Fibroblast of the aortic adventitia (primary cell): ENCODE measurements at places on chromosomes 3 and 15.

DNA sequence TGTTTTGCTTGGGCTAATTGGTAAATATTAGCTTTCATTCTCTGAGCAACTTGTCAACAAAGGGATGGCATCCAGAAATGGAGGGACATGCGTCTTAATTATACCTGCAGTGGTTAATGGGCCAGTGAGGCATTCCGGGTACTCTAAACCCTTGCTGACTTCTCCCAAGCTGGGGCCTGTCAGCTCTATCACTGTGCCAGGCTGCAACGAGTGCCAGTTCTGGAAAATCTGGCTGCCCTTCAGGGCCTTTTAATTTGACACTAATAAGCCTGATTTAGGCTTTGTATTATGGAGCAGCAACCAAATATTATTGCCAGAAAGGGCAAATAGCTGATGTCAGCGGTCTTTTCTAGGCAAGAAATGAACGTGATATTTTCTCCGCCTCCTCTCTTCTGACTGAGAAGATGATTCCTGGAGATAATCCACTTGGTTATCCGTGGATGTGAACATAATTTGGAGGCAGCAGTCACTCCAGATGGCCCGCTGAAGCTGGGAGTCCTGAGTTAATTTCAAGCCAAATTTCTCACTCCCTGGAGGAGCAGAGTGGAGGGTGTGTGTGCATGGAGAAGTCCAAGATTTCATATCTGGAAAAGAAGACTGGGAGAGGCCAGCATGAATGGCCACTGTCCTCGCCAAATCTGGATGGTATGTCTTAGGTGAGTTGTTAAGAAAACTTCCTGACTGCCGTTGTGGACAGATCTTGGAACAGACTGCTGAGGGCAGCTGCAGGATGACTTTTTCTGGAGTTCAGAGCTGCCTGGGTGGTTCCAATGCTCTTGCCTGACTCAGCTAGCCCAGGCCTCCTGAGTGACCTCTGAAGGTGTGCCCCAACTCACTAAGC, 44.4 kb upstream of the PSMD6 start:
- DNase-seq: peak; percentile 63

GRCh38 chr3:81339040-81339845, 422.2 kb downstream of the GBE1 start:
- DNase-seq: peak; percentile 25

DNA sequence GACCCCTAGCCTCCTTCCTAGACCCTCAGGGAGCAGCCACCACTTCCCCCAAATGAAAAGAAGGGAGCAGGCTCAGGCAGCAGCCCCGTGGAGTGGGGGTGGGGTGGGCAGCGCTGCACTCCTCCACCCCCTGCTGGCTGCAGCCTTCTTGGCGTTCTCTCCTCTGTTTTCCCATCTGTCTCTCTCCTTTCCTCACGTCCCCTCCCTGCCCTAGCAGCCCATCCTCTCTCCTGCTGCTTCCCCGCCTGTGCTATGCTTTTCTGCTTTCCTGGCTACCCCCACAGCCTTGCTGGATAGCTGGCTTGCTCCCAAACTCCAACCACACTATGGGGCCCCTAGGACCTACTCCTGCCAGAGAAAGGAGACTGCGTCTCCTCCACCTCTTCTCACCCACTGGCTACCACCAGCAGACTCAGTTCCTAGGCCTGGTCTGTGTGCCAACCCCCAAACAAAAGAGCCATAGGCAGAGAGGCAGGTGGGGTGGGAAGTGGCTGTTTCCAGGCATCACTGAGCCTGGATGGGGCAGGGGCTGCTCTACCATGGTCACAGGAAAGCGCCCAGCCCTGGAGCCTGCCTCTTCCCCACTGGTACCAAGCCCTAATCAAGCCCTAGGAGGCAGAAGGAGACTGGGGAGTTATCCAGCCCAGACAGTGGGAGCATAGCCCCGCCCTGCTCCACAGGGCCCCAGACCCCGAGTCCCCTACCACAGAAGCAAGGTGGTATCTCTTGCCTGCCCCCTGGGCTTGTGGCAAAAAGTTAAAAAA, 3.4 kb upstream of the DISP2 start:
- DNase-seq: peak; percentile 57

DNA sequence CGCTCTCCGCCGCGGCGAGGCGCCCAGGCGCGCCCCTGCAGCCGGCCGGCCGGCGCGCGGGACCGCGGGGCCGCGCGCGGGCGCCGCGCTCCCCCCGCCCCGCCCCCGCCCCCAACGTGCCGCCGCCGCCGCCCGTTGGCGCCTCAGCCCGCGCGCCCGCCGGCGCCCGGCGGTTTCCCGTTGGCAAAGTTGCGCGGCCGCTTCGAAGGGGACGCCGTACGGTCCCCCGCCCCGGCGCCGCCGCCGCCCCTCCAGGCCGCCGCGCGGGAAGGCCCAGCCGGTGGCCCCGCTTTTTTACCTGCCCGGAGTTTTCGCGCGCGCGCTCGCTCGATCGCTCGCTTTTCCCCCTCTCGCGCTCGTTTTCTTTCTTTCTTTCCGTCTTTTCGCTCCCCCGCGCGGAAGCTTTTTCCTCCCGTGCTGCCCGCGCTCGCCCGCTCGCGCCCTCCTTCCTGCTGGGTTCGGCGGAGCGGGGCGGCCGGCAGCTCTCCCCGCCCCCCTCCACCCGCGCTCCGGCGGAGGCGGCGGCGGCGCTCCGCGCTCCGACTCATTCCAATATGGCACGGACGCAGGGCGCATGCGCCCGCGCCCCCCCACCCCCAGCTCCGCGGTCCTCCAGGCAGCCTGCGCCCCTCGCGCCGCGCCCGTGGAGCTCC, at the start of gene SFMBT1:
Gene SFMBT1, minus strand, starts transcription at position 556 of the 653 bp plus-strand sequence. CDS start 76,945 bp downstream, outside the sequence.
- DNase-seq: peak; percentile 34

GRCh38 chr15:99197856-99198255, 51.5 kb downstream of the TTC23 start:
- peak; percentile 1 for DNase-seq

- DNase-seq: peak; percentile 89
These were observed 17.3 kb downstream of the ABHD5 start for GRCh38 chr3:43707998-43708397.

DNA sequence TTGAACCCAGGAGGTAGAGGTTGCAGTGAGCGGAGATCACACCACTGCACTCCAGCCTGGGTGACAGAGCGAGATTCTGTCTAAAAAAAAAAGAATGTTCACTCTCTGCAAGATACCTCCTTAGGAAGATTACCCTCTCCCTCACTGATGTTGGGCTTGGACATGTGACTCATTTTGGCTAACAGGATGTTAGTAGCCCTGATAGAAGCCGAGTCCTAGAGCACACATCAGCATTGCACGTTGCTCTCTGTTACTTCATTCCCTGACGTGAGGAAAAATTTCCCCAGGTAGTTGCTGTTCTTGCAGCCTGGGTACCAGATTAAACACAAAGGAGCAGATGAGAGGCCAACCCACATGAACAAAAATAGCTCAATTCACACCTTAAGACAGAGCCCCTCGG, 78.1 kb upstream of the PRICKLE2 start:
- no peak for DNase-seq

- DNase-seq: no peak
These were observed 28.8 kb downstream of the WHAMM start for GRCh38 chr15:82838096-82838735.

DNA sequence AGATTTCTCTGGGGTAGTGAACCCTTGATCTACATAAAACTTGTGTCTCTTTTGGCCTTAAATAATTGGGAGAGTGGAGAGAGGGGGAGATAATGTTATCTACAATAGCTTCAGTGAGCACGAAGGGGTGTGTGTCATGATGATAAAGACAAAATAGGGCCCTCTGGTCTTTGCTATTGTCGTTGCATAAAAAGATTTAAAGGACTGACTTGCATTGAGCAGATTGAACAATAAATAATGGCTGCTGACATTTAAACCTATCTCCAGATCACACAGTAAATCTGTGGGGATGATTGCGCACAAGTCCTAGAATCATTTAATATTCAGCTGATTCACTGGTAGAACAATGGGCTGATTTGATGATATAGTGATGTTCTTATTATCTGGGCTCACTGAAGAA, 71.3 kb upstream of the GAP43 start:
- DNase-seq: no peak

GRCh38 chr3:197926418-197926817, 23.6 kb upstream of the RPL35A start:
- DNase-seq: no peak

DNA sequence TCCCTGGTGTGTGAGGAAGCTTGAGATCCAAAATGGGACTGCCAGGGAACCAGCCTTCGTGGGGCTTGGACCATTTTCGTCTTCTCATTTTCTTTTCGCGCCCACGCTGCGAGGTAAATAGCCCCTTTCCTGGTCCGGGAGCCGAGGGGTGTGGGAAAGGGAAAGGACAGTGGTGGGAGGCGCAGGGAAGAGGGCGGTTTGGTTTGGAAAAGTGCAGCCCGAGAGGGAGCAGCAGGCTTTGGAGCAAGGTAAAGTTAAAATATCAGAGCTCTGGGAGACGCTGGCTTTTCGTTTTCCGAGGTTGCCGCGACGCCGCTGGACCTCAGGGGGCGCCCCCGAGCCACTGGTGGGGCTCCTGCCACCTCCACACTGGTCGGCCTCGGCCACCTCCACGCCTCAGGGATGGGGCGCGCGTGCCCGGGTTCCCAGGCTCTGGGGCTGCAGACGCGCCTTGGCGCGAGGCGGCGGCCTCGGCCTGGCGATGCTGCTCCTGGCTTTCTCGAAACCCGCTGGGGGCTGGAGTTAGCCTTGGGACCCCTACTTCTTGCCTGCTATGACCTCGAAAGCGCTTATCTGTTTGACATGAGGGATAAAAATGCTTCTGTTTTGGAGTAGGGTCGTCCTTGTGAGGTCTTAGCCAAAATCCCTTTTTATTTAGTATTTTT, 3.2 kb downstream of the PTPRG start:
- peak; percentile 70 for DNase-seq

- no peak for DNase-seq
These were observed 2.3 kb upstream of the CCR8 start for GRCh38 chr3:39327053-39327745.

GRCh38 chr3:53970661-53971060, 79.0 kb upstream of the SELENOK start:
- no peak for DNase-seq

DNA sequence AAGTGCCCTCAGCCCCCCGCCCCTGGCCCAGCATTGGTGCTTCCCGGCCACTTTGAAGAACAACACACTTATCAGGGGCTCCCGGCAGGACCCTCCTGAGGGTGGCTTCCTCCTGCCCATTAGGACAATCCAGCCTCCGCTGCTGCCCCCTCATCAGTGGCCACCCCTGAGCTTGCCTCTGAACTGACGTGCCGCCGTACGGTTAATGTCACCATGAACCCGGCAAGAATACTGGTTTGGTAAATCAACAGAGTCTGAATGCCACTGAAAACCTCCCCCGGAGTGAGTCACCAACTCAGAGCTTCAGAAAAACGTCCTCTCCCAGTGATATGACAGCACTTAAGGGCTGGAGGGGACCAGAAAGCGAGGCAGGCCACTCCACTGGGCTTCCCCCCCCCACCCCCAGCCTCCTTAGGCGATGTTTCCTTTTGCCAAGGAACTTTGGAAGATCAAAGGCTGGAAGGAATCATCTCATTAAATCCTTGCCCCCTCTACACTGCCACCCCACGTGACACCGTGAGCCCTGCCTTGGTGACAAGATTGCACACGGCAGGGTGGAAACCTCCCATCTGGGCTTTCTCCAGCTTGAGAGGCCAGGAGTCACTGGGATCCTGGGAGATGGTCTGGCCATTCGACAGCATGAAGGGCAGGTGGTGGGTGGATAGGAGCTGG, 142.1 kb downstream of the NUP210 start:
- no peak for DNase-seq

DNA sequence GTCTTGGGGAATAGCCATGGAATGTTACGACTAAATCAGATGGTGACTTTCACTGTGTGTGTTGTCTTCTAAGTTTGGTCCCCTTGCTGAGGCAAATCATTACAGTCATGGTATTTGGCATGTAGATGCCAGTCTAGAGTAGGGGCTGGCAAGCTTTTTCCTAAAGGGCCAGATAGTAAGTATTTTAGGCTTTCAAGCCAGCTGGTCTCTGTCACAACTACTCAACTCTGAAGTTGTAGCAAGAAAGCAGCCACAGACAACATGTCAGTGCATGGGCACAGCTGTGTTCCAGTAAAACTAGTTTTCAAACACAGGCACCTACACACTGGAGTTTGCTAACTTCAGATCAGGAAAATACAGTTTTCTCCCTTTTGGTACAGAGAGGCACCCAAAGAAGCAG, 39.3 kb downstream of the CCR3 start:
- DNase-seq: no peak

DNA sequence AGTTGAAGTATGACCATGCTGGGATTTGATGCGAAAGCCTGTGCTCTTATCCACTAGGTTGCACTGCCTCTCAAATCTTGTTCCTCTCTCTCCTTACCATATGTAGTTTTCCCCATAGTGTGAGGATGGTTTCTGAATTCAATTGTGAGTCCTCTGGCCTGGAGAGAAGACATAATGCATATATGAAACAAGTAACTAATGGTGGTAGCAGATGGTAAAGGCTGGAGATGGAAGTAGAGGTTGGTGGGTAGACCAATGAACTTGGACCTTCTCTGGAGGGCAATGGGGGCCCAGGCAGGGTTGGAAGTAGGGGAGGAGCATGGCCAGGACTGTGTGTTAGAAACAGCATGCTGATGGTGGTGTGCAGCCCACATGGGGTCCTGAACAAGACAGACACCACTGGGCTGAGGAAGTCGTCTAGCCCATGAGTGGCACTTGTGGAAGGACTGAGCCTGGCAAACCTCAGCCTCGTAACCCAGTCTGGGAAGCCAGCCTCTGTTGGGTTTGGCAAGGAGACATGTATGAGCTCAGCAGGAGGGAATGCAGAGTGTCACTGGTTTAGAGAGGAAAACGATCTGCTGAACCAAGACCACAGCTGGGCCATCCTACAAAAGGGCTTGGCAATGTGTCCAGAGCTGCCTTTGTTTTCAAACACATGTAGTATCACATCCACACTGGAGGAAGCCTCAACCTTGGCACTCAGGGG, 18.5 kb upstream of the LMCD1 start:
- peak; percentile 97 for DNase-seq
